Right lung (tissue), 10 donors: ENCODE measurements at places on chromosomes 2 and 18. TPM values are rescaled to one million over a fixed set of nuclear protein-coding genes. Genes with fewer than 3 reads are reported as not detected.

DNA sequence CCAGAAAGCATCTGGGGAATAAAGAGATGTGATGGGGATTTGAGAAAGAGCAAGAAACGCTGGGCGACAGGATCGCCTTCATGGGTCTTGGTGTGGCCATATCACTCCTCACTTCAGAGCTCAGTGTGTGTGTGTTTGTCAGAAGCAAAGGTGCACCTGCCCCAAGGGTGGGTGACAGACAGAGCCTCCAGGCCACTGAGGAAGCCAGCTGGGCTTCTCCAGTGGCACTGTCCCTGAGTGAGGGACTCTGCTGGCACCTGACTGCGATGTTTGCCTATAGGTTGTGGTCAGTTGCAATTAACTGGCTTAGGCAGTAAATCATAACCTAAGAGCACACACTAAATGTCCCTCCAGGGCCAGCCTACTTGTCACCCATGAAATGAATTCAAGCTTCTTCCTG lies 23.5 kb upstream of the GNAL start:
- DNase-seq: no peak

- no peak for DNase-seq
Measured at GRCh38 chr18:48529796-48530195, 9.0 kb upstream of the CTIF start.

GPBAR1 gene
- polyA plus RNA-seq: 1.9 TPM

GRCh38 chr2:223081789-223082188 lies 29.8 kb downstream of the KCNE4 start:
- no peak for DNase-seq

GRCh38 chr2:45494275-45494977 lies 116.6 kb downstream of the SRBD1 start:
- peak; percentile 35 for DNase-seq

- DNase-seq: no peak
Measured at GRCh38 chr2:239187464-239188253, 213.2 kb downstream of the HDAC4 start.

- peak; percentile 29 for DNase-seq
Measured at GRCh38 chr2:197450465-197450864, 2.9 kb upstream of the COQ10B start.

TMEM163 gene
- 7.8 TPM for polyA plus RNA-seq

- DNase-seq: no peak
Measured at GRCh38 chr2:9808334-9809063, 34.8 kb upstream of the TAF1B start.

- no peak for DNase-seq
Measured at GRCh38 chr2:172859581-172860335, 124.1 kb downstream of the RAPGEF4 start.

GRCh38 chr18:51621113-51621863 lies 423.8 kb upstream of the MEX3C start:
- DNase-seq: peak; percentile 31

GRCh38 chr18:44651478-44651877 lies 29.2 kb upstream of the SETBP1 start:
- DNase-seq: no peak

- no peak for DNase-seq
Measured at GRCh38 chr18:48167897-48168253, 237.4 kb upstream of the SMAD2 start.

GRCh38 chr2:56313500-56313921 lies 129.7 kb downstream of the CCDC85A start:
- no peak for DNase-seq

SALL3 gene
- 0.04 TPM for polyA plus RNA-seq

DNA sequence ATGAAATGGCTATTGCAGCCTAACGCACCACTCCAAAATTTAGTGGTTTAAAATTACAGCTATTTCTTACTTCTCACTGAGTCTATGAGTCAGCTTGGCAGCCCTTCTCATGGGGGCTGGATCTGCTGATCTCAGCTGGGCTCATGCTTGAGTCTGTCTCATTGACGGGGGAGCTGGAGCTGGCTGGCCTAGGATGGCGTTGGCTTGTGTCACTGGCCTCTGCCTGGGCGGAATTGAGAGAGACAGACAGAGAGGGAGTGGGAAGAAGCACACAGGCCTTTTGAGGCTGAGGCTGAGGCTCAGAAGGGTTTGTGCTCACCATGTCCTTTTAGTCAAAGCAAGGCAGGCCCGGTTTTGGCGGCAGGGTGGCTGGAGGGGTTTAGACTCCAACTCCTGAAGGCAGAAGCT lies 412.1 kb upstream of the MYT1L start:
- DNase-seq: peak; percentile 24

LBH gene
- 174 TPM for polyA plus RNA-seq

GRCh38 chr2:238854246-238854645 lies 6.4 kb downstream of the TWIST2 start:
- DNase-seq: no peak

- no peak for DNase-seq
Measured at GRCh38 chr2:217481577-217481976, 521.2 kb downstream of the TNS1 start.

- no peak for DNase-seq
Measured at GRCh38 chr2:9663008-9663879, 32.4 kb upstream of the YWHAQ start.

DNA sequence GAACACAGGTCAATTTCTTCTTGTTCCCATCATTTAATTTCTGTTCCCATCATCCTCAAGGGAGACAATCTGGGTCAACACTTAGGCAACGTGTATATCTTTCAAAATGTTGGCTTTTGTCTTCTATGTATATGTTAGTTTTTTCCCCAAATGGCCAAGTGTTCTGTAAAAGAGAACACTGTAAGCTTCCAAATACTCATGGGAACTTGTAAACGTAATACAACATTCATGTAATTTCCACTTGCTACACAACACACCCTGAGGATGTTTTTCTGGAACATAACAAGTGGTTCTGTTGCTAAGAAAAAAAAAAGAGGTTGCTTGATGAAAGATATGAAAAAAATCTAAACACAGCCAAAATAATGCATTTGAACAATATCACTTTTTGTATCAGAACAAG lies 149.1 kb downstream of the ATAD2B start:
- no peak for DNase-seq

DYNAP gene
- polyA plus RNA-seq: not detected

DNA sequence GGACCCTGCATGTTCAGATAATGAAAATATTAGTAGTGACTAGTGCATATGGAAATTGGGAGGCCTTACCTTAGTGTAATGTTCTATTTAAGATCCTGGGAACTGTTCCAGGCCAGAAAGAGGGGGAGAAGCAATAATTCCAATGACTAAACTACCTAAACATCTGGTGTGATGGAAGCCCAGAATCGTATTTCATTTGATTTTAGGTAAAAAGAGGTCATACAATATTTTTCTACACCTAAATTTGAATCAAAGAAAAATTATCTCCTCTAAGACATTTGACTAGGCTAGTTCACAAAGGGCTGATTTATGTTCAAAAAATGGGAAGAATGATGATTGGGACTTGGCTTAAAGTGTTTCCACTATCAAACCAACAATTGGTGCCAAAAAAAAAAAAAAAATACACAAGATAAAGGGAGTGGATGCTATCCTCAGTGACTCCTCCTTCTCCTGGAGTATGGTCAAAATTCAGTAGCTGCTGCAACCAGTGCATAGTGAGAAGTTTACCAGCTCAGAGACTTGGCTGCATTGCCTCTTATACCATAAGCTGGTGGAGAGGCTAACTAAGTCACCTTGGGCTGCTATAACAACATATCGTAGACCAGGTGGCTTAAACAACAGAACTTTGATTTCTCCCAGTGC lies 1038.3 kb upstream of the ACVR2A start:
- no peak for DNase-seq

- DNase-seq: no peak
Measured at GRCh38 chr18:46408334-46408987, 248.6 kb downstream of the LOXHD1 start.

GRCh38 chr2:237092920-237093781 lies 7.5 kb downstream of the COPS8 start:
- DNase-seq: peak; percentile 68

FOXD4L1 gene
- 0.21 TPM for polyA plus RNA-seq

DNA sequence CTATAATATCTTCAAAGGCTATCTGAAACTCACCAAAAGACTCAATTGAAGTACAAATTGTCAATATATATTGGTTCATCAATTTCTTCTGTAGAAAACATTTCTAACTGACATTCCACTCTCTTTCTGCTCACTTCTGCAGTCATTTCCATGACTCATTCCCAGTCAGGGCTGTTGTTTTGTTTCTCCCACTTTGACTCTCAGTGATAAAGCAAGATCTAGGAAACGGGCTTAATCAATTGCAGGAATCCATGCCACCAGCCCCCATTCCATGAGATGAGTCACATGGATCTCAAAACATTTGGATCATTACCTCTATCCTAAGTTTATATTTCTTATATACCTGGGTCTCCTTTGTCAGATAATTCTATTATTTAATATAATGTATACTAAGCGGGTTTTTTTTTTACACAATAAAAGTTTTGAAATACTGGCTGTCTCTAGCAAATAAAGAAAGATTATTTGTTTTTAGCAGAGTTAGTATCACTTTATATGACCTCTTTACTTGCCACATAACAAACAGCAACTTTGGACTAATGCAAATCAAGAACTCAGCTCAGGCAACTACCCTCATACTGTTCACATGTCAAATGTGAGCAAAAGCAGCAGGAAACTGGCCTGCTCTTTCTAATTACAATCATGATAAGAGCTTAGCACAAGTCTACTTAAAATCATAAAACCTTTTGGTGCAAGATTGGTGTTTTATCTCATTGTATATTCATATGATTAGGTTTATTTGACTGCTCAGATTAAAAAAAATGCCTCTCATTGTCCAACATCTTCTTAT lies 251.1 kb upstream of the PIK3C3 start:
- DNase-seq: no peak

DNA sequence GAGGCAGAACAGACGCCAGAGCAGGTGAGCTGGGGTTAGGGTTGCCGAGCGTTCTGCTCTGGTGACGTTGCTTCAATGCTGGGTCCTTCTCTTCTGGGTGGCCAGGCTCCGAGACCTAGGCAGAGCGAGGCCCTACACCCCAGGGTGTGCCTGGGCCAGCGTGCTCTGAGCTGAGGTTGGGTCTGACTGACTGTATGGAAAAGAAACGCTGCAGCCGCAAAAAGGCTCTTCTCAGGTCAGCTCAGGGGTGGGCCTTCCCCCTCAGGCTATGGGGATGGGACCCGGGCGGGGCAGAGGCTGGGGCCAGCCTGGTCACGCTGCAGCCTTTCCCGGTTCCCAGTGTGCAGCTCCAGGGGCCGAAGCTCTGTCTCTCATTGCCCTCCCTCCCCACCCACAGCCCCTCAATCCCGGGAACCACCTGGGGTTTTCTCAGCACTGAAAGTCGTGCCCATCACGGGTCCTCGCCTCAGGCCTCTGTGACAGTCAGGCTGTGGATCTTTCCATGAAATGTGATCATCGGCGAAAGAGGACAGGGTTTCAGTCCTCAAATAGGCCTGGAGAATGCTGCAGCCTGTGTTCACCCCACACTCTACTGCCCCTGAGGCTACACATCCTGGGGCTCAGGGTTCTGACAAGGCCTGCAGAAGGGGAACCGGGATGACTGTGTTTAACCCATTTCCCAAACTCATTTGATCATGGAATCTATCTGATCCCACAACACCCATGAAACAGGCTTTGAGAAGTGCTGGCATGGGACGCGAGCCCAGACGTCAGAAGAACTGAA lies 19.4 kb downstream of the CYP26B1 start:
- no peak for DNase-seq

PARD3B gene
- 16.9 TPM for polyA plus RNA-seq

MC4R gene
- polyA plus RNA-seq: 0.58 TPM

C2orf72 gene
- 0.54 TPM for polyA plus RNA-seq

DNA sequence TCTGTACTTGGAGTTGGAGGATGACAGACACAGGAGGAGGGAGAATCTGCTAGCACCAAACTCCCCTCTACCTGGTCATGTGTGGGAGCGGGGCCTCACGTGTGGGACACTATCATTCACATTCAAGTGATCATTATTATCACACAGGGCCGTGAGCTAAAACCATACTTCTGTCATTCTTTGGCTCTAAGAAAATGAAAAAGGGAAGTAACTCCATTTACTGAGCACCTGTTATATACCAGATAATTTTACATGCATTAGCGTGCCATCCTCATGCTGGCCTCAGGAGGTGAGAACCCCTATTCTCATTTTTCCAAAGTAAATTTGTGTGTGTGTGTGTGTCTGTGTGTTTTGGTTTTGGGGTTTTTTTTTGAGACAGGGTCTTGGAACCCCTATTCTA lies 150.1 kb downstream of the GLI2 start:
- no peak for DNase-seq

- peak; percentile 81 for DNase-seq
Measured at GRCh38 chr2:69893684-69894551, at the start of gene SNRNP27. Gene SNRNP27, plus strand, starts transcription at chr2:69893956. Its CDS starts 29 bp downstream, at chr2:69893985.

GRCh38 chr2:37589298-37589697 lies 82.1 kb downstream of the CDC42EP3 start:
- no peak for DNase-seq

LINC00305 gene
- polyA plus RNA-seq: not detected

DNA sequence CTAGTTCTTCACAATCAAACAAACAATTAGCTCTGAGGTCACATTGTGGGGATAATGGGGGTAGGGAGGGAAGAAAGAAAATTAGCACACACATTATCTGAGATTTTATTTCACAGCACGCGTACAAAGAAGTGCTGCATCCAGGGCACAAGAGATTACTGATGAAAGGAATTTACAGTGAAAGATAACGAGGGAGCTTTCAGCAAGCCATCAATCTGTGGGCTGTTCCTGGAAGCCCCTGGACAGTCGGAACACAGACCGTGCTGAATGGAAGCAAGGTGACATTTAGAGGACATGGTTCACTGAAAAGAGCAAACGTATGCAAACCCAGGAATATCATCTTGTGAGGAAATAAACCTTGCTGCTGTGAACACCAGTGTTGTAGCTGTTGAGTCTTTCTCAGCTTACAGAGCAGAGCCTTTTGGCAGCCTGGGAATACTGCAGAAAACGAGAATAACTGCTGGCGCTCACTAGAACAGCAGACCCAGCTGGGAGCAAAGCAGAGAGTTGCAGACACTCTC lies 63.2 kb downstream of the SCG2 start:
- no peak for DNase-seq

GRCh38 chr18:44067186-44067585 lies 613.5 kb upstream of the SETBP1 start:
- DNase-seq: no peak

GRCh38 chr18:10239103-10239502 lies 215.3 kb upstream of the APCDD1 start:
- DNase-seq: peak; percentile 75

DNA sequence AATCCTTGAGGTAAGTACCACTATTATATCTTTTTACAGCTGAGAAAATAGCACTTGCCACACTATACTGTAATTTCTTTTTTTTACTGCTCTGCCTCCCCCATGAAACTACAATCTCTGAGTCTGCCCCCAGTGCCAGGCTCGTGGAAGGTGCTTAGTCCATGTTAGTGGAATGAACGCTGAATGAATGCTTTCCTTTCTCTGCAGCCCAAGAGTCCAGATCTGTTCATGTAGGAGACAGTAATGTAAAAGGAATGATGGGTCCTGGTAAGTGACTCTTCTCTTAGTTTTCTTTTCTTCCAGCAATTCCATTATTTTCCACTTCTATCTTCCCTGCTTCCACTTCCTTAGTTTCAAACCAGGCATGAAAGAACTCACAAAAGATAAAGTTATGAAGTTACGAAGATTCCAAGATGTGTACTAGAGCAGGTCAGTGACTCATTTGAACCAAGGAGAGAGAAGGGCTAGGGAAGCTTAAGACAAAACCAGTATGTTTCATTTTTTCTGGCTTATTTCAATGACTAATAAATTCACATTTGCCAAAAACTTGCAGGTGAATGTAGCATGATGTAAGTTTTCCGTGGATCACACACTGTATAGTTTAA lies 46.0 kb downstream of the ARHGEF33 start:
- no peak for DNase-seq

PLB1 gene
- polyA plus RNA-seq: 2.1 TPM

PLGLB2 gene
- 4.3 TPM for polyA plus RNA-seq
